GM18507 (cell line): ENCODE measurements at places on chromosomes 5 and 9.

DNA sequence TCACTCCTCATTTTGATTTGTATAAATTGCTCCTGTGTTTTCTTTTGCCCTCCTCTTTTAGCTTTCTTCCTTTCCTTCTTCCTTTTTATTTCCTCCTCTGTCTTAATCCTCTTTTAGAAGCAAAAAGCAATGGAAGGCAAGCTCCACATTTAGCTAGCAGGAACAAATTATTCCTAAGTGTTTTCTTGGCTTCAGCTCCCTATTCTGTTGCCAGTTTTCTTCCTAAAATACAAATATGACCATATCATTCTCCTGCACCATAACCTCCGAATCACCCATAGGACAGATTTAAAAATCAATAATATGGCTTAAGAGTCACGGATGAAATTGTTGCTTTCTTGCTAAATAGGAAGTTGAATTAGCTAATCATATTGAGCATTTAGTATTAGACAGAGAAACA, 49.4 kb downstream of the GRIN3A start:
- DNase-seq, result no peak

DNA sequence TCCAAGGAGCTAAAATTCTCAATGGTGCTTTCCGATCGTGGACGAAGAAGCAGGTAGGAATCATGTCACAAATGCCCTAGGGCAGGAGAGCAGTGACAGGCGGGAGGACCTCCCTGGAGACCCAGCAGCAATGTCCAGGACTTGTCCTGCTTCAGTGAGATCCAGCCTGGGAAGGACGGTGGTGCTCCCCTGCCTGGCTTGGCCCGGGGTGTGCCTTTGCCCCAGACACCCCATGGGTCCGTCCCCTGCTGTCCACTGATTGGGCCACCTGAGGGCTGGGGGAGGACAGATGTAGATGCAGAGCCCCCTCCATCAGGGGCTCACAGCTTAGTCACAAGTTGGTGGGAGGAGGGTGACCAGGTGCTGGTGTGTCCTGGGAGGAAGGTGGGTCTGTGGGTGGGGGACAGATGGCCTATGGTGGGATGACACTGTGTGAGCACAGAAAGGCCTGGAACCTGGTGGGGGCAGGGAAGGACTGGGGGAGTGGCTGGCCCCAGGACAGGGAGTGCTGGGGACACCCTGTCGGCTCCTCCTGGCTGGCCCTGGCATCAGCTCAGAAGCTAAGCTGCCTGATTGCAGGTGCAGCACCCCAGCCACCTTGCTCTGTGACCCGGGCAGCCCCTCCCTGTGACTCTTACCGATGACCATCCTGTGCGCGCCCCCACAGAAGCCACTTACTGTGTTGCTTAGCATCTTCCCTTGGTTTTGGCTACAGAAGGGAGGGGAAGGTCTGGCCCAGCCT, 82.0 kb downstream of the PHF2 start:
- DNase-seq, result no peak

GRCh38 chr5:9361835-9362234, 184.0 kb downstream of the SEMA5A start:
- DNase-seq, result peak; percentile 25

DNA sequence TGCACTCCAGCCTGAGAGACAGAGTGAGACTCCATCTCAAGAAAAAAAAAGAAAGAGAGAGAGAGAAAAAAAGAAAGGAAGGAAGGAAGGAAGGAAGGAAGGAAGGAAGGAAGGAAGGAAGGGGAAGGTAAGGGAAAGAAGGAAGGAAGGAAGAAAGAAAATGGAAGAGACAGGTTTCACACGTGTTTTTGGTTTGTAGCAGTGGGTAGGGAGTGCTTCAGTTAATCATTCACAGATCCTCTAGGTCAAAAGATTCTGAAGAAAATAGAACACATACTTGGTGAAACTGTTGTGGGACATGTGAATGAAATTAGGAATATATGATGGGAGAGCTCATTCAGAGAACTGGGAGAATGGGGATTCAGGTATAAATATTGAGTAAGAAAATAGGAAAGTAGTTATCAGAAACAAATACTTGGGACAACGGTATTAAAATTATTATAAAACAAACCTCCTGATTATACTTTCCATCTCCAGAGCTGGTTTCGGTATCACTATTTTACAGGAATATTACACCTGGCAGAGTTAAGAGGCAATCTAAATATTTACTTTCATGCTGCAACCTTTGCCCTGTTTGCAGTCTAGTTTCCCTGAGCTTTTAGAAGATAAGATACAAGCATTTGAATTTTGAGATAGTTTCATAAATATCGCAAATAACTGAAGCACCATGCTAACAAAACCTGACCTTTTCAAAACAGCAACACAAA, 37.2 kb downstream of the MARVELD2 start:
- DNase-seq, result no peak

DNA sequence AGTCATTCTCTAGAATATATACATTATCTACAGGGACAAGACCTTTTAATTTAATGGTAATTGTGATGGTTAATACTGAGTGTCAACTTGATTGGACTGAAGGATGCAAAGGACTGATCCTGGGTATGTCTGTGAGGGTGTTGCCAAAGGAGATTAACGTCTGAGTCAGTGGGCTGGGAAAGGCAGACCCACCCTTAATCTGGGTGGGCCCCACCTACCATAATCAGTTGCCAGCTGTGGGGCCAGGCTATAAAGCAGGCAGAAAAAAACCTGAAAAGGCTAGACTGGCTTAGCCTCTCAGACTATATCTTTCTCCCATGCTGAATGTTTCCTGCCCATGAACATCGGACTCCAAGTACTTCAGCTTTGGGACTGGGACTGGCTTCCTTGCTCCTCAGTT, 112.2 kb upstream of the SMC2 start:
- DNase-seq, result no peak

DNA sequence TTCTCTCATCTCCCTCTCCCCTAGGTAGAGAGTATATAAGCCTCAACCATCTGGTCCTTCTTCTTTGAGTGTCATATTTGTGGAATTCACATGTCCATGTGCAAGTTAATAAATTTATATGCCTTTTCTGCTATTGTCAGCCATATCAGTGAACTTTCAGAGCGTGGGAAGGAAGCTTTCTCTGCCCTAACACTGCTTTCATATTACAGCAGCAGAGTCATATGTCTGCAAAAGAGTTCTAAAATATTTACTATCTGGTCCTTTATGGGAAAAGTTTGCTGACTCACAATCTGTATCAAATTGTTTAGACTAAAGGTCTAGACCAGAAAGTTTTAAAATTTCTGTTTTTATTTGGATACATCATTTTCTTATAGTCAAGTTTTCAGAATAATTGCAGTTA, 669.0 kb downstream of the LRRC70 start:
- no peak for DNase-seq

- no peak for DNase-seq
These were observed 19.2 kb downstream of the TIGD6 start for GRCh38 chr5:149981206-149981605.

DNA sequence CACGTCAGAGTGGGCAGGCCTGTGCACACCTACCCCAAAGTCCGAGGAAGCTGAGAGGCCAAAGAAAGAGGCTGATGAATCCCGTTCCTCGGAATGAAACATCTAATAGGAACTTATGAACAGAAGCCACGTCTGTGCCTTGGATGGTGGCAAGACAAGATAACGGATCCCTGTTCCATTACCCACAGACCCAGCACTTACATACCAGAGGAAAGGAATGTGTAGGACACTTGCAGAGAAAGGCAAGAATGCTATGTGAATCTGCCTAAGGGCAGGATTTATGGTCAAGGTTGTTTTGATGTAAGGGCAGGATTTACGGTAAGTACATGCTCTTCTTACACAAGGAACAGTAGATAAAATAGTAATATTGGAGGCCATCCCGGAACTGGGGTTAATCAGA, 93.2 kb downstream of the WDR41 start:
- no peak for DNase-seq

GRCh38 chr9:129522351-129522750, 98.5 kb downstream of the C9orf50 start:
- DNase-seq, result no peak

GRCh38 chr5:58544926-58545325, 37.9 kb upstream of the RAB3C start:
- no peak for DNase-seq

GRCh38 chr9:27924502-27924901, 351.2 kb upstream of the C9orf72 start:
- no peak for DNase-seq

DNA sequence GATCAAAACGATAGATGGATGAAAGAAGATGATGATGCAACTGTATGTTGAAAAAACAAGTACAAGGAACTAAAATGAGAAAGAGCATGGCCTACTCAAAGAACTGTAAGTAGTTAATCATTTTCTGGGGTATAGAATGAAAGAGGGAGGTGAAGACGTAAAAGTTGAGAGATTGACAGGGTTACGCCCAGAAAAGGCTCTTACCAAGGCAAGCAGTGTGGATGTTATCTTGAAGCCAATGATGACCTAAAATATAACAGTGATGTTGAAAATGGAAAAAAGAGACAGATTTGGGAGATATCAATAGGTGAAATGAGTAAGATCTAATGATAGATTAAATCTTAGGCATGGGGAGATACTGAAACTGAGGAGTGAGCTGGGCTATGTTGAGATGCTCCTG, 80.4 kb upstream of the GNAQ start:
- DNase-seq, result no peak

DNA sequence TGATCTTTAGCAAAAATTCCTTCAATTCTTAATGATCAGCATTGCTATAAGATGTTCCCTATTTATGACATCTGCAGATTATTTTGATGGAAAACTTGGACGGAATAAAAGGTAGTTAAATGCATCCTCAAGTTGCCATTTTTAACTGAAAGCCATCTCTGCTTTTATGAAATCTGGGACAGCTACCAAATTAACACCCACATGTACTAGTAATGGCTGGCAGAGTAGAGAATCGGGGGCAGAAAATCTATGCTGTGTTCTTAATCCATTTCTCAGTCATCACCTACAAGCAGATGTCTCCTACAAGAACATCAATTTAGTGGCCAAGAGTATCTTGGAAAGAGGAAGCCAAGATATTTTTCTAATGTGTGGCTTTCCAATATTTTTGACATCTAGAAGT, 22.1 kb upstream of the C9orf57 start:
- DNase-seq, result no peak
